ENCODE measurements at places on chromosomes 16 and 17.
A peak's percentile ranks its signal among the peaks of the same experiment; 100 is the strongest.

- peaks cover 1% of the 10 kb centered on the region for H3K36me3 ChIP-seq
- H3K27ac ChIP-seq: no peak overlapping the region
- peaks cover 18% of the 10 kb centered on the region for H3K4me1 ChIP-seq
- H3K27me3 ChIP-seq: peaks cover 40% of the 10 kb centered on the region
These were observed 7.6 kb upstream of the NXPH3 start for GRCh38 chr17:49567871-49568694.

DNA sequence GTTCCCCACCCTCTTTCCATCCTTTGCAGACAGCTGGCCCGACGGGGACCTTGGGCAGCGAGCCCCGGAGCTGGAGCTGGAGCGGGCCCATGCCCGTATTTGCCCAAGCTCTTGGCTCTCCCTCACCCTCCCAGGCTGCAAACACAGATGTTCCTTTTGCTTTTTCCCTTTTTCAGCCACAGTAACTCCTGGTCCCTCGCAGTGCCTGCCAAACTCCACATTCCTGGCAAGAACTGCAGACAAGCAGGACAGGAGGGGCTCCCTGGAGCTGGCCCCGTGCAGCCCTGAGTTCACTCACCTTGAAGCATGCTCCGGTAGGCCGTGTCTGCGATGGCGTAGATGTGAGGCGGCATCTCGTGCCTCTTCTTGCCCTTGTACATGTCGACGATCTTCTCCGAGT lies 33.9 kb downstream of the MYH11 start:
- DNase-seq: no peak
- no peaks in the 10 kb centered on the region for H3K36me3 ChIP-seq
- H3K4me3 ChIP-seq: no peak overlapping the region
- no peak overlapping the region for H3K27ac ChIP-seq
- H3K27me3 ChIP-seq: peaks cover 3% of the 10 kb centered on the region
- H3K4me1 ChIP-seq: no peaks in the 10 kb centered on the region

DNA sequence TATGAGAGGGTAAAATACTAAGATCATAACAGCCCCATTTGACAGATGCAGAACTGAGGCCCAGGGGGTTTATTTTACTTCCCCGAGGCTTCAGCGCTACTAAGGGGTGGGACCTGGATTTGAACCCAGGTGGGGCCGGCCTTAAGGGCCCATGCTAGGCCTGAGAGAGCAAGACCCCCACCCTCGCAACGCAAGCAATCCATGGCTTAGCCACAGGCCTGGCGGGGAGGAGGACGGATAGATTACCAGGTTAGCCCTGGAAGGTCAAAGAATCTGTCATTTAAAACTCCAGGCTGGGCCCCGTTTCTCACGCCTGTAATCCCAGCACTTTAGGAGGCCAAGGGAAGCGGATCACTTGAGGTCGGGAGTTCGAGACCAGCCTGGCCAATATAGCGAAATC lies 1.9 kb upstream of the CDH3 start:
- no peak overlapping the region for H3K4me3 ChIP-seq
- H3K27me3 ChIP-seq: peaks cover 68% of the 10 kb centered on the region
- no peak overlapping the region for H3K27ac ChIP-seq
- peaks cover 23% of the 10 kb centered on the region for H3K4me1 ChIP-seq
- no peak for DNase-seq
- H3K36me3 ChIP-seq: no peaks in the 10 kb centered on the region

DNA sequence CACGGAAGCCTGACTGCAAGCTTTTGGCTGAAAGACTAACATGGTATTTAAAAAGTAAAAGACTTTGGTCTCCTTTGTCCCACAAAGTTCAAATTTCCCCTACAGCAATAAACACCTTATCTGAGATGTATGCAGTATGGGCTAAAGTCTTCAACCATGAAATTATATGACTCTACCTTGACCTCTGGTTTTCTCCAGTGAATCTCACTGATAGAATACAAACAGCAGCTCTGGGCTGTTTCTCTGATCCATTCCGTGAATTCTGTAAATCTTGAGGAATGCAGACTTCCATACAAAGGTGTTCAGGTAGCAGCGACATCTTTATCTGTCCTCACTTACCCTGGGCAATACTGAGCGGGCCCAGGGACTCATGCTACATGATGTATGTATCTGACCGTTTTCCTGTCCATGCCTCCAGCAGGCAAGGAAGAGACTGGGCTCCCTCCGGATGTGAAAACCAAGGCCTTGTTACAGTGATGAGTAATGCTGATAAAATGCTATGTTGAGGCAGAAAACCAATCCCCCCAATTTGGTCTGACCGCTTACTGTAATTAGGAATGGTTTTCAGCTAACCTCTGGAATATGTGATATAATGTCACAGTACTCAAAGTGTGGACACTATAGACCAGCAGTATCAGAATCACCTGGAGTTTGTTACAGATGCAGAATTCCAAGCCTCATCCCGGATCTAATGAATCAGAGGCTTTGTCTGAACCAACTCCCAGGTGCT lies 589.8 kb downstream of the HS3ST4 start:
- H3K27me3 ChIP-seq: peaks cover 3% of the 10 kb centered on the region
- H3K4me3 ChIP-seq: no peak overlapping the region
- H3K27ac ChIP-seq: no peak overlapping the region
- no peak for DNase-seq
- H3K36me3 ChIP-seq: no peaks in the 10 kb centered on the region
- H3K4me1 ChIP-seq: no peaks in the 10 kb centered on the region

GRCh38 chr16:12518241-12519175 lies 285.2 kb downstream of the CPPED1 start:
- no peaks in the 10 kb centered on the region for H3K27me3 ChIP-seq
- DNase-seq: no peak
- no peaks in the 10 kb centered on the region for H3K4me1 ChIP-seq
- no peaks in the 10 kb centered on the region for H3K36me3 ChIP-seq
- no peak overlapping the region for H3K27ac ChIP-seq

DNA sequence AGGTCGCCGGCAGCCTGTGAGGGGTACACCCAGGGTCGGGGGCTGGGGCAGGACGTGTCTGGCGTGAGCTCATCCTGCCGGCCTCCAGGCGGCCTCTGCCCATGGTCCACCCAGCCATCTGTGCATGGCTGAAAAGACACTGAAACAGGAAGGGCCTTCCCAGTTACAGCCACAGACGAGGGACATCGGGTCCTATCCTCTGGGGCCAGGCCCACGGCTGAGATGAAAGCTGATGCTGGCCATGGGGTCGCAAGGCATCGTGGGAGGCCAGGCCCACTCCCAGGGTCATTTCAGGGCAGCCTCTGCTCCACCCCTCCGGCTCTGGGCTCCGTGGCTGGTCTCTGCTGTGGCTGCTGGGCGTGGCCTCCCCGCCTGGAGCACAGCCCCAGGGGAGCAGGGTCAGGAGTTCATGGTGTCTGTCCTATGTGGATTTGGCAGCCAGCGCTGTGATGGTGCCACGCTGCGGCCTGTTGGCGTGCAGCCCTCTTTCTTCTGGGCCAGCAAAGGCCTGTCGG lies 16.6 kb upstream of the ATP6V0C start:
- no peaks in the 10 kb centered on the region for H3K27me3 ChIP-seq
- H3K4me3 ChIP-seq: no peak overlapping the region
- no peak for DNase-seq
- no peaks in the 10 kb centered on the region for H3K4me1 ChIP-seq

DNA sequence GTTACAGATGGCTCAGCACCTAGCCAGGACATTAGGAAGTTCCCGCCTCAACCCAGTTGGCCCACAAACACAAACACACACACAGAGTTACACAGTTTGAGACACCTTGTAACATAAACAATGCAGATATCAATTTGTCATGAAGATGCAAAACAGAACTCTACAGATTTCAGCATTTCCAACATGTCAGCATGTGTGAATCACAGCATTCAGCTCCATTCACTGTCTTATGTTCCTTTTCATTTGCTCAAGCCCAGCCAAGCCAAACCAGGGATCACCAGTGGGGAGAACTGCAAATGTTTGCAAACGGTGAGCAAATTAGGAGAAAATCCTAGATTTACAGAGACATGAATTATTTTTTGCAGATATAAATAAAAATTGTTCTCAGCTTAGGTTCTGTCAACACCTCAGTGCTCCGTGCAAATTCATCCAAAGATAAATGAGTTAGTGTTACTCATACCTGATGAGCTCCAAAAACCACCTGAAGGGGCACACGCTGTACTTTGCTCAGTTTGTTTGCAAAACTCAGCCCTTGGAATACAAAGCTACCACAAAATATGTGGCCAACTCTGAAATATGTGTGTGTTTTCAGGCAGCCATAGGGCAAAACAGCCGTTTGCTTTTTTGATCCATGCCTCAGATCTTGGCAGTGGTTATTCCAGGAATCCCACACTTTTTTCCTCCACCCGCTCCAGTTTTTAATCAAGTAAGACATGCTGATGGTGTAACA lies 16.3 kb upstream of the COX10 start:
- no peak overlapping the region for H3K27ac ChIP-seq
- peaks cover 66% of the 10 kb centered on the region for H3K36me3 ChIP-seq
- no peaks in the 10 kb centered on the region for H3K27me3 ChIP-seq
- H3K4me3 ChIP-seq: no peak overlapping the region

- H3K36me3 ChIP-seq: no peaks in the 10 kb centered on the region
- DNase-seq: no peak
- peaks cover 10% of the 10 kb centered on the region for H3K4me1 ChIP-seq
These were observed 53.3 kb upstream of the KDM8 start for GRCh38 chr16:27149986-27150385.

DNA sequence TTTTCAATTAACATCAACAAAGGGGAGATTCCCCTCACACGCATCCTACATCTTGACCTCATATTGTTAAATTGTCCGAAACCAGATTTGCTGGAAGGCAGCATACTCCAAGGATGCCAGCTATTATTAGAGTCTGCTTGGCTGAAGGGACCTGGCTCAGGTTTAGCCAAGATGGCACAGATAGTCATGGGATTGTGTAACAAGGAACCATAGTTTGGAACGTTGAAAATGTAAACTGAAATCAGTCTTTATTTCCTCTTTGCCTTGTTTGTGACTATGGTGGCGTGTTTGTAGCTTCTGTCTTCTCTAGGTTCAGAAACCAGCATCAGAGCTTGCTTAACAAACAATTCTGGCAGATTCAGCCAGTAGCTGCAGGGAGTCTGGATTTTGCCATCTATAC lies 5.9 kb downstream of the ARSG start:
- H3K27ac ChIP-seq: peak overlapping the region; percentile 38
- no peak for DNase-seq
- H3K36me3 ChIP-seq: no peaks in the 10 kb centered on the region

DNA sequence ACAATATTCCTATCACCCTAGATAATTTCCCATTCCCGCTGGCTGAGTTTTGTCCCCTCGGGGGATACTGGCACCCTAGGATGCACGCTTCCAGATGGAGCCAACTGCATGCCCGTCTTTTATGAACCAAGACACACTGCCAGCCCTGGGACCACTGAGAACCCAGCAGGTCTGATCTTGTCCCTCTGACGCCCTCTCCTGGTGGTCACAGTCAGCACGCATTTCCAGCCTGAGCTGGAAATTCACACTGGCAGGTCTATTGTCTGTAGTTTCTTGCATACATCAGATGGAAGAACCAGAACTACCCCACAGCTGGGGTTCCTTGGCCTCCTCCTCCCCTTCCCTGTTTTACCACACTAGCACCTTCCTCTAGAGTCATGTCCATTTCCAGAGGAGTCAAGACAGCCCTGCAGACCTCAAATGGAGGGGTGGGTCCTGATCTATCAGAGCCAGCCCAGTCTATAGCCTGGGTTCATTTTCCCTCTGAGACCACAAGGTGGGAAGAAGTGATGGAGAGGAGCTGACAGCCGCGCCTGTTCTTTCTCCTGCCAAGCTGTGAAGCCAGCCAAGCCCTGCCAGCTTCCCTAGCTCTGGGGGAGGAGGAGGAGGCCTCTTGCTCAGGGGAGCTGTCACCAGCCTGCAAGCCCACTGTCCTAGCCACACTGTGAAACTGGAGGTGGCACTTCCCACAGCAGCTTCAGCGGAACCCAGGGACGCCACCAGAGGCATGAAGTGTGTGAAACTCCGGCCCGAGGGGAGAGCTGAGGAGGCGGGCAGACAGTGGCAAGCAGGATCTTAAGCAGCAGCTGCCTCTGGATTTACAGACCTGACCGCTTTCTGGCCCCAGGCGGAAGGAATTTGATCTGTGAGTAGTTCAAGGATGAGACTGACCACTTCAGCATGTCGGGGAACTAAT lies 29.3 kb downstream of the MXRA7 start:
- no peaks in the 10 kb centered on the region for H3K27me3 ChIP-seq
- H3K4me3 ChIP-seq: no peak overlapping the region
- DNase-seq: peak; percentile 69

- no peaks in the 10 kb centered on the region for H3K27me3 ChIP-seq
- no peak overlapping the region for H3K27ac ChIP-seq
- peaks cover 8% of the 10 kb centered on the region for H3K4me1 ChIP-seq
- H3K4me3 ChIP-seq: no peak overlapping the region
- no peaks in the 10 kb centered on the region for H3K36me3 ChIP-seq
- DNase-seq: no peak
These were observed 26.7 kb upstream of the PLCG2 start for GRCh38 chr16:81752225-81752875.

GRCh38 chr17:51819341-51820219 lies 338.9 kb downstream of the CA10 start:
- DNase-seq: no peak
- H3K4me3 ChIP-seq: no peak overlapping the region
- peaks cover 6% of the 10 kb centered on the region for H3K4me1 ChIP-seq

GRCh38 chr17:50166518-50167181 lies 845 bp downstream of the SGCA start:
- no peak for DNase-seq
- no peak overlapping the region for H3K4me3 ChIP-seq

GRCh38 chr16:14428043-14428442 lies 202.0 kb downstream of the PARN start:
- peaks cover 29% of the 10 kb centered on the region for H3K36me3 ChIP-seq
- no peaks in the 10 kb centered on the region for H3K27me3 ChIP-seq
- no peak overlapping the region for H3K27ac ChIP-seq
- no peak for DNase-seq

DNA sequence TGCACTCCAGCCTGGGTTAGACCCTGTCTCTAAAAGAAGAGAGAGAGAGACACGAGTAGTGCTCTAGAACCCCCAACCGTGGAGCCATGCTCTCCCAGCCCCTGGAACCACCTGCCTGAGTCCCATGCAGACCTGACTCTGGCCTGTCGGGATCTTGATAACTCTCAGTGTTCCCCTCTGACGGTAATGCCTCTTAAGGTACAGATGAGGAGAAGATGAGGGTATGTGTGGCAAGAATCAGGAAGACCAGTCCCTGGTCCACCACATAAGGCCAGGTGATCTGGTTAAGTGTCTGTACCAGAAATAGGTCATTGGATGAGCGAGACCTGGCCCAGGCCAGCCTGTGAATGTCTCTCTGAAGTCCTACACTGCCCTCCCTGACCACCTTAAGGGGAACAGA lies 18.4 kb downstream of the OSBPL7 start:
- no peak overlapping the region for H3K4me3 ChIP-seq
- no peak for DNase-seq
- no peaks in the 10 kb centered on the region for H3K27me3 ChIP-seq

GRCh38 chr17:74304184-74304583 lies 21.8 kb upstream of the KIF19 start:
- H3K36me3 ChIP-seq: no peaks in the 10 kb centered on the region
- H3K27ac ChIP-seq: no peak overlapping the region
- no peak for DNase-seq
- H3K4me3 ChIP-seq: no peak overlapping the region
- peaks cover 9% of the 10 kb centered on the region for H3K27me3 ChIP-seq

GRCh38 chr16:15559176-15559575 lies 83.8 kb downstream of the MARF1 start:
- H3K4me3 ChIP-seq: no peak overlapping the region
- no peak for DNase-seq
- H3K27me3 ChIP-seq: no peaks in the 10 kb centered on the region
- H3K27ac ChIP-seq: no peak overlapping the region

GRCh38 chr16:86828202-86828601 lies 249.9 kb downstream of the FOXL1 start:
- no peak overlapping the region for H3K27ac ChIP-seq
- no peaks in the 10 kb centered on the region for H3K4me1 ChIP-seq
- H3K36me3 ChIP-seq: no peaks in the 10 kb centered on the region
